ENCODE measurements at places on chromosomes 6 and 20.

DNA sequence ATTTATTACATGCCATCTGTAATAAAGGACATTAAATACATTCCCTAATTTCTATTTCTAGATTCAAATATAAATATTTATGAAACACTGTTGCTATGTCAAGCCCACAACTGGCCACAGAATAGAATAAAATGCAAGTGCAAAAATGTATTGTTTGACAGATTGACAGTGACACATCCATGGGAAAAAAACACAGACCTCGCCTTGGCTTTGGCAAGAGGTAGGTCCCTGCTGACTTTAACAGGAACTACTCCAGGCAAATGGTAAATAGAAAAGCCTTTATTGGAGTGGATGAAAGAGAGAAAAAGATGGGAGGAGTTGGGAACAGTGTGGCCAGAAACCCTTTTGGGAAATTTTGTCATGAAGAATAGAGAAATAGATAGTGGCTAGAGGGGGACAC, 622.9 kb downstream of the UTRN start:
- DNase-seq: no peak

DNA sequence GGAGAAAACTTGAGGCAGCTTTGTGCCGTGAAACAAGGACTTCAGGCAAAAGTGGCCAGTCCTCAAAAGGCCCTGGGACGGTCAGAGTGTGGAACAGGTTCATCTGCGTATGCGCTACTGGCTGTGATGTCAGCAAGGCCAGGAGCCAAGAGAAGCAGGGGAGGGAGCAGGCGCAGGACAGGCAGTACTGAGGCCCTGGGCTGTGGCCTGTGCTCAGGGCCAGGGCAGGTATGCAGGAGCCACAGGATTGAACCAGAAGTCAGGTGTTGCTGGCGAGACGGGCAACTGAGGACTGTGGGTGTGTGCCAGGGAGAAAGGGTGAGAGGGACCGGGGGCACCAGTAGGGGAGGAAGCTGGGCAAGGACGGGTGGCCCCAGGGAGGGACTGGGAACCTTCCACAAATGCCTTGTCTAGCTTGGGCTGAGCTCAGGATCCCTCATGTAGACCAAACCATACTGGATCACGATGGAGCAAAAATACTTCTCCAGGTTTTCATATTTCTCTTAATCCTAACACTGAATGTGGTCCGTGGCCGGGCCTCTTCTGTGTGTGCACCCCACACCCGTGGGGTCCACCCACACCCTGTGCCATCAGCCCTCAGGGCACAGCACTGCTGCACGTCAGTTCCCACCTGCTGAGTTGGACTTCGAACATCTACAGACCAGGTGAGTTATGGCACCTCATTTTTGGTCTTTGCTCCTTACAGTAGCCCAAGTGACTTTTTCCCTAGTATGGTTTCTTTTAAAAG, 46.9 kb downstream of the GINS1 start:
- DNase-seq: no peak

- no peak for DNase-seq
Observed at GRCh38 chr6:122238861-122239260, 160.6 kb upstream of the HSF2 start.

DNA sequence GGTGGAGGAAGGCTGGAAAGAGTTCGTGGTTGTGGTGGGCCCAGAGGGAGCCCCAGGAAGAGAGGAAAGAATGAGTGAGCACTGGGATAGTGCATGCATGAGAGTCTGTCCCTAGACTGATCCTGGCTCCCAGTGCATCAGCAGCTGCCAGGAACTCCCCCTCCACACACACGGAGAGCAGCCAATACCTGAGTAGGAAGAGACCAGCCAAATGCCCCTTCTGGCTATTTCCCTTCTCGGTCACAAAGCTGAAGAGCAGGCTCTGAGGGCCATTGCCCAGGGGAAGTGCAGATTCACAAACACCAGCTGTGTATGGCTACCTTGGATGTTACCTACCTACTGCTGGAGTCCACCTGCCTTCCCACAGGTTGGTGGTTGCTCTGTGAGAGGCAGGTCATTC, 45.1 kb downstream of the GABRR2 start:
- DNase-seq: no peak

DNA sequence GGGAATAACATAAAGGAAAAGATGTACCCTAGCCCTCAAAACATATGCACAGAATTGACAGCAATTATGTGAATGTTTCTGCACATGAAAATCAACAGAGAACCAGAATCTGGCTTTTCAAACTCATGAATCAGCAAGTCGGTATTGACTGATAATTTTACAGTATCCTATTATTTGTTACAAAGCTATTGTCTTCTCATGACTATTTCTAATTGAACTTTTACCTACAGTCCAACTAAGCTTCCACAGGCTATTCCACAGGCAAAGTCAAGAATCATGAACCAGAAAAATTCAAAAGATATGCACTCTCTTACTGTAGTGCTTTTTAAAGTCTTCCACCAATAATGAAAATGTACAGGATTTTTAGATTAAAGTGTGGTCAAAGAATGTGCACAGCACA, 49.1 kb upstream of the DST start:
- DNase-seq: no peak

DNA sequence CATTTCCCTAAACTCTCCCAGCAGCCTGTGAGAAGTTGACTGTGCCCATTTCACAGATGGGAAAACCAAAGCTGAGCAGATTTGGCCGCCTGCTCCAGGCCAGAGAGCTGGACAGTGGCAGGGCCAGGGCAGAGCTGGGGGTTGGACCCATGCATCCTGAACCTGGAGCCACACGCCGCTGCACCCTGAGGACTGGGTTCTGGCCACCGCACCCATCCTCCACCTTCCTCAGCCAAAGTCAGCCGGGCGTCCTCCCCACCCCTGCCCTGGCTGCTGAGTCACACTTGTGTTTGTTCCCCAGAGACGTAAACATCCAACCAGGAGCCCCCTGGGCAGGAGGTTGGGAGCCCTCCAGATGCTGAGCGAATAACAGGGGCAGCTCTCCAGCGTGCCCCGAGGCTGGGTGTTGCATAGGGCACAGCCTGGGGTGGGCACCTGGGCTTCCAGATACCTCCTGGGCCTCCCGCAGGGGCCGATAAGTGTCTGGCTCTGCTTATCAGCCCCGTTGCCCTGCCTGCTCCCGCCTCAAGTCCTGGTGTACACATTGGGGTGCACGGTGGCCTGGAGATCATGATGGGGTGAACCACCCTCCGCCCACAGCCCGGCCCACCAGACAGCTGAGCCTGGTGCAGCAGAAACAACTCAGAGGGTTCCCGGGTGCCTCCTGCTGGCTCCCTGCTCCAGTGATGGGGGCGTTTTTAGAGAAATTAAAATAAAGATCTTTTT, 23.8 kb downstream of the RBM38 start:
- DNase-seq: no peak

- DNase-seq: no peak
Observed at GRCh38 chr6:107811591-107812218, 12.4 kb downstream of the SCML4 start.
